T-cell (primary cell): ENCODE measurements at places on chromosomes 11 and 22. TPM values are rescaled to one million over a fixed set of nuclear protein-coding genes. Genes with fewer than 3 reads are reported as not detected.

DNA sequence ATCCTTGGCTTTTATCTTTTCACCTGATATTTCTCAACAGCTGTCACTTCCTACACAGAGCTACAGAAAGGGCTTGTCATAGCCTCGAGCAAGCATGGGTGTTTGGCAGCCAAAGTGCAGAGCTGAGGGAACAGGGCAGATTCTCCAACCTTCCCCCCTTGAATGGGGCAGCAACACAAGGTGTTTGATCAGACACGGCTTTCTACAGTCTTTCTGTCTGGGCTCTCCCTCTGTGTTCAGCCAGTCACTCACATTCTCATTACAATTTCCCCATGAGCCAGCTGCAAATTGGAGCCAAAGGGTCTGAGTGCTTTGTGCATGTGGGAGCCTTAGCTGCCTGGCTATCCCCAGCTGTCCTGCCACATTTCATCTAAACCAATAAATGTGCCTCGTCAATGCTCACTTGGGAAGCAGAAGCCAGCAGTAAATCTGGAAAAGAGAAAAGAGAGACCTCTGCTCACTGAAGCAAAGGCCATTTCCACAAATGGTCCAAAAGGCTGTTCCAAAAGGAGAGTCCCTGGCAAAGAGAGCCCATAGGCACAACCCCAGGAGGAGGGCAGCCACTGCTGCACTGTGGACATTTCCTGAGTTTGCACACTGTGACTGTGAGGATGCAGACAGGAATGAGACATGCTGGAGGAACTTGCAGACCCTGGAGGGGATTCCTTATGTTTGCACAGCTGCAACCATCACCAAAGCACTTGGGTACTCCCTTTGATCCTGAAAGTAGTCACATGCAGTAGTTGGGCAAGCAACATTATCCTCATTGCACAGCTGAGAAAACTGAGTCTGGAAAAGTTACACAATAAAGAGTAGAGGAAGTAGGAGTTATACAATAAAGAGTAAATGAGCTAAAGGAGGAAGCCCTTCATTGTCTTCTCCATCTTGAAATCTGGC is 186.8 kb downstream of the FAM181B start:
- DNase-seq: no peak

DNA sequence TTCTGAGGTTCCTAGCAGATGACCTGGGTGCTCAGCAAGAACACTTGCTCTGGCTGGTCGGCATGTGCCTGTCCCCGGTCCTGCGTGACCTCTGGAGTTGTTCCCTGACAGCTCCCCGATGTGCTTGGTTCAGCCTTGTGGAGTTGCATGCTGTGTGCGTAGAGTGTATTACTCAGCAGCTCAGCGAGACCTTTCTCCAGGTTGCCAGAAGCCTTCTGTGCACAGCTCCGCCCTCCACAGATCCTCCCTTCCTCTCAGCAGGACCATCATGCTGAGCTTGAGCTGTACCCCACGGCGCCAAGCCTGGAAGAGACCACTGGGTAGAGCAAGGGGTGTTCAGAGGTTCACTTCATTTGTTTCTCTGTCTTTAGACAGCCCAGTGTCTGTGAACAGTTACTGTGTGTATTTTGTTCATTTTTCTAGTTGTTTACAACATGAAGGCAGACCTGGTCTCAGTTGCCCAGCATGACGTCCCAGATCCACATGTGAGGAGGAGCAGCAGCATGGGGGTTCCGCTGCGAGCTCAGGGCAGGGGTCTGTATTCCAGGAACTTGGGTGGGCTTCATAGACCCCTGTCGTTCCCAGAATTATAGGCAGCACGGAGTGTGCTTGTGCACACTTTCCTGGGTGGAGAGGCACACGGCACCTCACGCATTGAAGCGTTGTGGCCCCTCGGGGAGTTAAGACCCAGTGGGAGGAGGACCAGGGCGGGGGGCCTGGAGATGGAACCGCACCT is 148.6 kb downstream of the IGLL1 start:
- no peak for DNase-seq

GRCh38 chr11:65468874-65469333 is 29.9 kb upstream of the MALAT1 start:
- DNase-seq: peak; percentile 35

DNA sequence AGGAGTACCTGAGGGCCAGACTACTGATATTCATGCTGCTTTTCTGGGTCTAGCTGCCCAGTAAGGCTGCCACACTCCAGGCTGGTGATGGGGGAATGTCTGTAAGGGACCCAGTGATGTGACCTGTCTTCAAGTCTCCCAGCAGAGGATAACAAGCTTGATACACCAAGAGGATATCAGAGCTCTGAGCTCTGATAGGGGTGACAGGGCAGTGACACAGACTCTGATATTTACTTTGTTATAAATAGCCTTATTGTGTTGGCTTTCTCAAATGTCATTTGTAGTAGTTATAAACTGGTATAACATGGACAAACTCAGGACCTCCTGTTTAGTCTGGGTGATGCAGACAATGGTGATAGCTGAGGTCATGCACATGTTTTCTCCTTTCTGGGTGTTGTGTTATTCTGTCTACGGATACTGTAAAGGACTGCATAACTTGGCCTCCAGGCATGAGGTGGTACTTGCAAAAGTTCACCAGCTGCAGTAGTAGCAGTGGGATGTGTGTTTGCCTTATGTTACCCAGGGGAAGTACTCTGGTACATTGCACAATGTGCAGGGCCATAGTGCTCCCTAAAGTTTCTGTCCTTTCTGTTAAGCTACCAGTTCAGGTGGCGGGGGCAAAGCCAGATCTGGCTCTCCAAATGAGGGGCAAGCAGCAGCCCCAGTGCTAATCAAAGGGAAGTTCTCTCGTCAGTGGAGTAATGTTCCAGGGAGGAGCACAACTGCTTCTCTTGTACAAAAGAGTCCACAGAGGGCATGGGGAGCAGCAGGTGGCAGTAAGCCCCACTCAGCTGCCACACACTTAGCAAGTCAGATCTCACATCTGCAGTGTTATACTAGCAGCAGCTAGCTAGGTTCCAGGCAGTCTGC is 812.2 kb downstream of the JRKL start:
- no peak for DNase-seq

GRCh38 chr11:22552885-22553284 is 72.7 kb downstream of the FANCF start:
- no peak for DNase-seq

DNA sequence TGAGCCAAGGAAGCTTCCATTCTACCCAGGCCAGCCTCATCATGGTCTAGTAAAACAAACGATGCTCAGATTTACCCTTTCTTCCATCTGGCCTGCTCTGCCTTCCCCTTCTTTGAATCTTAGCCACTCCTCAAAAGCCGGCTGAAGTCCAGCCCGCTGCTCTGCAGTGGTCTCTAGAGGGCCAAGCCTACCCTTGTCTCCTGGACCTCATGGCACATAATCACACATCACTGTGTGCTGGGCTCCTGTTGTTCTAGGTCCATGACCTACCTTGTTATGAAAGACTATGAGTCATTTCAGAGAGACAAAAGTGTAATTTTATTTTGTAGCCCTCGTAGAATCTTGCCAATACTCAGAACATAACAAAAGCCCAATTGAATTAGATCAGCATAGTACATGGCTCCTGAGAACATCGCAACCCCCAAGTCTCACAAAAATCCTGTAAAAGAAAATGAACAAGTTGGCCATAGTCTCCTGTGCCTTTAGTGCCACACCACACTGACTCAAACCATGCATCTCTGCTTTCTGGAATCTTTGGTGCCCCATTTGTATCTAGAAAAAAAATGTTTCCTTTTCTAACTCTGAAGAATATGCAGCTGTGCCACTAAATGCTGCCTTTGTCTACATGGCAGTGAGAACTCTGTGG is 192.7 kb downstream of the OPCML start:
- no peak for DNase-seq

- DNase-seq: no peak
Measured at GRCh38 chr11:128913806-128914205, 22.6 kb downstream of the KCNJ5 start.

DNA sequence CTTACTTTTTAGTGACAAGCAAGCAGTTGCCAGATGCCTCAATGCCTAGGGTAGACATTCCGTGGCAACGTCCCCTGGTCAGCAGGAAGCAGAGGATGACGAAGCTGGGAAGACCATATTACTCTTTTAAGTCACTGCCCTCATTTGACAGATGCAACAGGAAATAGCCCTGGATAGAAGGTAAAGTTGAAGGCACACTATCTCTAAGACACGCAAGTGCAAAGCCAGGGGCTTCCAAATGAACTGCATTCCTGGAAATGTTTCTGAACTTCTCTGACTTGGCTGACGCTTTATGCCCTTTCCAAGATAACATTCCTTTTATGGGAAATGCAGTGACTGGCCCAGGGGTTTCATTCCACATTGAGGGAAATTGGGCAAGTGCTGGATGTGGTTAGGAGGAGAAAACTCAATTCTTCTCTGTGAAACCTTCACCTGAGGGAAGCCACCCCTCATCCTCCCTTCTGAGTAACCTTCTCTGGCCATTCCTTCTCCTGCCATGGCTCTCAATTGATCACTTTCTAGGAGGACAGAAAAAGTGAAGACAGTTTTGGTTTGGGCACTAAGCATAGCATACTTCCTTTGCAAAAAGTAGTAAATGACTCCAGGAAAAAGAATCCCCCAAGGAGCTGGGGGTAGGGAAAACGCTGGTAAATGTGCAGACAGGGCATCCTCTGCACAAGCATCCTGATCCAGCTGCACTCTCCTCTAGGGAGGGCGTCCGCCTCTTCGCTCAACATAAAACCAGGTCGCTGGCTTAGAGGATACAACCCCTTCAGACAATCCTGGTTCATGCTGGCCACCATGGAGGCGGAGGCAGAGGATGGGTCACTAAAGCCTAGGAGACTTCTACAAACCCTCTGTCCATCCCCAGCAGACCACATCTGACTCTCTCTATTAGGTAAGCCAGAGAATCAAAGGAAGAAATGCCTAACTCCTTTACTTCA is 14.5 kb downstream of the PCSK7 start:
- no peak for DNase-seq

- DNase-seq: no peak
Measured at GRCh38 chr11:21707116-21707739, 485.7 kb upstream of the ANO5 start.

DNA sequence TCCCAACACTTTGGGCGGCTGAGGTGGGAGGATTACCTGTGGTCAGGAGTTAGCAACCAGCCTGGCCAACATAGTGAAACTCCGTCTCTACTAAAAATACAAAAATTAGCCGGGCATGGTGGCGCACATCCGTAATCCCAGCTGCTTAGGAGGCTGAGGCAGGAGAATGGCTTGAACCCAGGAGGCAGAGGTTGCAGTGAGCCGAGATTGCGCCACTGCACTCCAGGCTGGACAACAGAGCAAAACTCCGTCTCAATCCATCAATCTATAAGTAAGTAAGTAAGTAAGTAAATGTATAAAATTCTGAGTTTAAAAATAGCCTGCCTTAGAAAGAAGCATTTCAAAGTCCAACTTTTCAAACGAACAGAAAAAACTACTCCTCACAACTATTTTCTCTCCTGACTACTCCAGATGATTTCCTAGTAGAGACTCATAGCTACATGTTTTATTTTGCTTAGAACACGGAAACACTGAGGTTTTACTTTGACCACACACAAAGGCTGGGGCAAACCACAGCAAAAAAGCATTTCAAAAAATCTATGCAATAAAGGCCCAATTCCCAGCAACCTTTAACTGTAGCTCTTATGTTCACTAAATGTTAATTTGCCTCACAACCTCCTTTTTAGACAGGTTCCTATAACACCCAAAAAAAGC is 16.3 kb downstream of the SPTY2D1 start:
- DNase-seq: peak; percentile 21

GRCh38 chr11:10587995-10588394 is 19.5 kb upstream of the LYVE1 start:
- no peak for DNase-seq

GRCh38 chr11:83642500-83642899 is 356.3 kb upstream of the CCDC90B start:
- DNase-seq: no peak

DNA sequence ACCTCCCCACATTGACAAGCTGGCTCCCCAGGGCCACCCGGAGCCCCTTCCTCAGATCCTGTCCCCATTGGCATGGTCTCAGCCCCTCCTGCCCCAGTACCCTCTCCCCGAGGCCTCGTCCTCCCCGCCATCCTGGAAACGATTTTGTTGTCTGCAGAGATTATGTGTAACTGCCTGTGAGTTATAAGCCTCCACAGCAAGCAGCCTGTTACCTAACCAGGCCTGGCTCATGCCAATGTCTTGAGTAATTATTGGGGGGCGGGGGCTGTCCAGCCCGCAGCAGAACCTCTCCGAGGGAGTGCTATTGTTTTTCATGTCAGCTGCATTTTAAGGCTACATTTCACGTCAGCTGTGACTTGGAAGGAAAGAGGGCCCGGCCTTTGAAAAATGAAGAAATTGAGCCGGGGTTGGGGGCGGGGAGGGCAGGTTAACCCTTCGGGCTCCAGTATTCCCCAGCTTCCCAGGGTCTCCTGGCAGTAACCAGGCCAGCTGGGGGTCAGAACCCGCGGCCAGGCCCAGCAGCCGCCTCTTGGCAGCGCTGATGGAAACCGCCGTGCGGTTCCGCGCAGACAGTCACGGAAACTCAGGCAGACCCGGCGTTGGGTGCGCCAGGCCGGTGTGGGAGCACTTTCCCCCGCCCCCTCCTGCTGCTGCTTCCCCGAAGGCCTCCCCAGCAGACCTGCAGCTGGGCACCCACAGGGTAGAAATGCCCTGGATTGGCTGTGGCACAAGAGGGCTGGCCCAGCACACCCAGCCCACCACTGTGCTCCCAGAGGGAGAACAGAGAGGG is 59.5 kb downstream of the CDKN1C start:
- no peak for DNase-seq

Gene SCARF2
- total RNA-seq: 2.9 TPM

Gene PHOX2A
- not detected for total RNA-seq

Gene OR5AN1
- total RNA-seq: not detected

Gene AQP11
- total RNA-seq: 0.28 TPM

Gene PNPLA3
- total RNA-seq: not detected

Gene ARVCF
- 8.6 TPM for total RNA-seq
